ENCODE measurements at places on chromosomes 3 and 15.

GRCh38 chr3:44932986-44933944 lies 42.7 kb downstream of the ZDHHC3 start:
- DNase-seq: no peak

- no peak for DNase-seq
These were observed 81.2 kb upstream of the ABHD17C start for GRCh38 chr15:80613762-80614365.

GRCh38 chr15:72358650-72359171 lies 17.1 kb downstream of the HEXA start:
- DNase-seq: no peak

- DNase-seq: no peak
These were observed 783.1 kb downstream of the GBE1 start for GRCh38 chr3:80978216-80978969.

DNA sequence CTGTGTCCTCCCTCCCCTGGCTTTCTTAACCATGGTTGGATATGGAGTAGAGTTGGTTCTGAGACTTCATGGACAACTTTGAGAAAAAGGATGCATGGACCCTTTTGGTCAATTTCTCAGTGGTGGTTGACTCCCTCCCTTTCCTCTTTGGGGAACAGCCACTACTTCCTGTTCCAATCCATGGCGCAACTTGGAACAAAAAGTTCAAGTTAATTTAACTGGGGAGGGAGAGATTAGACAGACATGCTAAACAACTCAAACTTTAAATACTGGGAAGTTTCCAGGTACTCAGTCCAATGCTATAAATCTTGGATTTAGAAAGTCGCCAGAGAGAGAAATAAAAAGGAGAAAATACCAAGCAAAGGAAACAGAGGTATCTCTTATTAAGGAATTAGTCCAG lies 202.2 kb downstream of the PDZRN3 start:
- DNase-seq: no peak

DNA sequence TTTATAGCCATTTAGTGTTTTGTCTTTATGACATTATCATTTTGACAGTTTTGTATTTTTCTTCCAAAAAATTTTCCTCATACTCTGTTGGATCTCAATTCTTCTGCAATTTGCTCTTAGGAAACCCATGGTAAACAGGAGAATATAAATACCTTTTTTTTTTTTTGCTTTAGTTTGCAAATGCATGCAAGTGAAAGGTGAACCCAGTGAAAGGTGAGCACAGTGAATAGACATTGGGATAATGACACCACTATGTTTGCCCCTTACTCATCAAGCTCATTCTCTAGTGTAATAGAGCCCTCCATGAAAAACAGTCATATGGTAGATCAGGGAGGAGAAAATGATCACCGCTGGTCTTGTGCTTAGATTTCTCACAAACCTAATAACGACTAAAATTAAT lies 59.0 kb upstream of the TRPC1 start:
- no peak for DNase-seq

DNA sequence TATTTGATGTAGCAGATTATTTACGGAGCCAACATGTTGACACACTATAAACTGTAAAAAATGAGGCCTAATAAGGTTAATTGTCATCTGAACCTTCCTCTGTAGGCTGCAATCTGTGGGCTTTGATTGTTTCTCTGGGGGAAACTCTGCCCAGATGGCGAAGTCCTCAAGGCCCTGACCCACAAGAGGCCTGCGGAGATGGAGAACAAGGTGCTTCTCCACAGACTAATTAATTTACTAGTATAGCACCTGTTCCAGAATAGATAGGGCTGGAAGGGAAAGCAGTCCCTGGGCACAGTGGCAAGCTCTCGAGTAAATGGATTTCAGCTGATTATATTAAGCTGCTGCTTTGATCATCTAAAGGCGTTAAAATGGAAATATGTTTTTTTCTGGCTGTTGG lies 338.8 kb upstream of the DNAJC19 start:
- no peak for DNase-seq

DNA sequence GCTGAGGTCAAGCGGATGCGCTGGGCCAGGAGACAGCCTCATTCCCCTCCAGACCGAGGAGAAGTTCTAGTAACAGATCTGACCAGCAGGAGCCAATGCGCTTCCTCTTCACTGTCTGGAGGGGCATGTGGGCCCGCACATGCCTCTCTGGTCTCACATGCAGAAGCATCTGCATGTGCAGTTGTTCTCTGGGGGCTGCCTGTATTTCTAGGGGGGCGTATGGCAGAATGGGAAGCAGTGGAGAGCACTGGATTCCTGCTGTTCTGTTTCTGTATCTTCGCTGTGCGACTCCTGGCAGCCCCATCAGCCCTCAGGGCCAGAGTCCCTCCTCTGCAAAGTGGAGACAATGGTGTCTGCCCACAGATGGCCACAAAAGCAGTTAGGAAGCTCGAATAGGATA lies 170.4 kb upstream of the IQSEC1 start:
- DNase-seq: no peak
